ENCODE measurements at places on chromosomes 2 and 18.

DNA sequence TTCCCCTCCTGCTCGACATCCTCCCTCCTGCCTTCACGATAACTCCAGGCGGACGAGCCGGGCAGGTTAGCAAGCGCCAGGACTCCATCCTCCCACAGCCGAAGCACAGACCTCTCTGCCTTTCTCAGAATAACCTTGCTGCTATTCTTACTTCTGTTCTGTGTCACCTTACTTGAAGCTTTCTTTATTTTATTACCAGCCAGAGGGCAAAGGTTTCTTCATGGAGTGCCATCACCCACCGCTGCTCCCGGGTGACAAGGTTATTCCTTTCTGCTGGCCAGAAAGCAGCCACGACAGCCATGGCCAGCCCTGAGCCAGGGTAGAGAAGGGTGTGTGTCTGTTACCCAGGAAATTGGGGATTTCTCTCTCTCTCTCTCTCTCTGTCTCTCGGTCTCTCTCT is 227.1 kb downstream of the ANAPC1 start:
- no peak for DNase-seq

GRCh38 chr2:12816379-12817306 is 99.9 kb downstream of the TRIB2 start:
- no peak for DNase-seq

DNA sequence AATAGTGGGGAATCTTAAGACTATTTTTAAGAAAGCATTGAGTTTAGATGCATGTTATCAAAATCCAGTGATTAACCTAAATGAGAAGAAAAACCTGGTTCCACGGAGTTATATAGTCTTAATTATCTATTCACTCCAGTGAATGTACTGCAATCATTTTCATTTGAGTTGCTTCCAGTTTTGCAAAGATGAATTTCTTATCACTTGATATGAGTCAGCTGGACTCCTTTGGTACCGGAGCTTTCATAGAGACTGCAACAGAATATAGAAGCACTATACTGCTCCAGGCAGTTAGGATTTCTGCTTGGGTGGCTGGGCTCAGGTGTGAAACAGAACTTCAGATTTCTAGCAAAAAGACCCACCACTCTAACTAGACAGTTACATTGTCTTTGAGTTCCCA is 92.2 kb upstream of the NFU1 start:
- no peak for DNase-seq

DNA sequence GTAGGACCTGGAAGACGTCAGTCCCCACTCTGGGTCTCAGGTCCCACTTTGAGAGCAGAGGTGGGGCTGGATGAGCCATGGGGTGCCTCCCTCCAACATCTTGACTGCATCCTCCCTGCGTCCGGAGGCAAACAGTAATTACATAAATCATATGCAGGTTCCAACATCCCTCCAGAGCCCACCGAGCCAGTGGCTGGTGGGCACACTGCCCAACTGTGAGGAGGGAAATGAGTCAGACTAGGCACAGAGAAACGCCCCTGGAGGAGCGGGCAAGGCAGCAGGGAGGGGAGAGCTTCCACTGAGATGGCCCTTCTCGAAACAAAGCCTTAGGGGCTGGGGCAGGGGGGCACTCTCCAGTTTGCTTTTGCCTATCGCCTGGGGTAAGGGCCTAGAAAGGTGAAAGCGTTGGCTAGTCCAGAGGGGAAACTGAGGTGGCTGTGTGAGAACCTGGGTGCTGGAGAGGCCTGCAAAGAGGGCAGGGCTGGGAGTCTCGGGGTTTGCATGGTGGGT is 168.2 kb upstream of the MYCN start:
- no peak for DNase-seq

DNA sequence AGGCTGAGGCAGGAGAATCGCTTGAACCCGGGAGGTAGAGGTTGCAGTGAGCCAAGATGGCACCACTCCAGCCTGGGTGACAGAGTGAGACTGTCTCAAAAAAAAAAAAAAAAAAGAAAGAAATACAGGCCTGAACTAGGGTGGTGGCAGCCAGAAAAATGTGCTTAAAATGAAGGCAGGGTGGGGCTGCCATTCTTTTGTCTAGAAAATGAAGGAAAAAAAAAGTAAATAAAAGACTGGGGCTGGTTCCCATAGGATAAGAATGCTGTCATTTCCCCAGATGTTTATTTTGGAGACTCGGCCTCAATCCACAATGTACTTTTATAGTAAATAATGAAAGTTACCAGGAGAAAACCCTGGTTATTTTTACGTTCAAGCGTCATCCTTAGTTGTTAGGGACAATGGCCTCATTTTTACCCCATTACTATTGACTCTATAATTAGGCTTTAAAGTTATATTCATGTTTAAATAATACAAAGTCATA is 58.9 kb downstream of the ATP8B1 start:
- no peak for DNase-seq

GRCh38 chr2:45177870-45178269 is 168.6 kb upstream of the SIX2 start:
- no peak for DNase-seq

DNA sequence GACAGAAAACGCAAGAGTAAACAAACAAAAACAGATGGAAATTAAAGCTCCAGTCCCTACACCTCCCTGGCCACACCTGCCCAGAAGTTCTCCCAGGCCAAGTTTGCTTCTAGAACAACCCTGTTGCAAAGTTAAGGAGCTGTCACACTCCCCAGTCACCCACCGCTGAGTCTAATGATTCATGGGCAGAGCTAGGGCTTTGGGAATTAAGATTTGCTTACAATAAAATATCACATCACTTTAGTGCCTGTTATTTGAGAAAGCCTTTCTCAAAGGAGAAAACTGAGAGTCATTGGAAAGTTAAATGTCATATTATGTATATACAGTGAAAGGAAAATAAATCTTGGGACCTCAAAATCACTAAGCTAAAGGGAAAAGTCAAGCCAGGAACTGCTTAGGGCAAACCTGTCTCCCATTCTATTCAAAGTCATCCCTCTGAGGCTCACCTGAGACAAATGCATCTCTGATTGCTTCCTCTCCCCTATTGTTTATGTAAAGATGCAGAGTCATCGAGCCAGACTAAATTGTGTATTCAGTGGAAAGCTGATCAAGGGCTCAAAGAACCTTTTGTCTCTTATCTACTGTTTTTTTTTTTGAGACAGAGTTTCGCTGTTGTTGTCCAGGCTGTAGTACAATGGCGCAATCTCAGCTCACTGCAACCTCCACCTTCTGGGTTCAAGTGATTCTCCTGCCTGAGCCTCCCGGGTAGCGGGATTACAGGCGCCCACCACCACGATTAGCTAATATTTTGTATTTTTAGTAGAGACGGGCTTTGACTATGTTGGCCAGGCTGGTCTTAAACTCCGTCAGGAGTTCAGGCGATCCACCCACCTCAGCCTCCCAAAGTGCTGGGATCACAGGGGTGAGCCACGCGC is 2.8 kb downstream of the CRYGB start:
- DNase-seq: no peak

DNA sequence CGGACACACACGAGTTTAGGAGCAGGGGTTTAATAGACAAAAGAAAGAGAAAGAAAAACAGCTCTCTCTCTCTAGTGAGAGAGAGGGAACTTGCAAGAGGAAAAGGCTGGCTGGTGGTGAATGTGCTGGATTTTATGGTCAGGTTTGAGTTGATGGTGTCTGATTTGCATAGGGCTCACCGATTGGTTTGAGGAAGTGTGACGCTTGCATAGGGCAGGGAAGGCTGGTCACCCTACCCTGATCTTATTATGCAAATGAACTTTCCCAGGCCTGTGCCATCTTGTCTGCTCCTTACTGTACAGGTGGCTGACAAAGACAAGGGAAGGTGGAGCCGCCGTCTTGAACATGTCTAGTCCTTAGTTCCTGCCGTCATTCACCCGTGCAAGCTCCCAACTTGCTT is 408.9 kb downstream of the RIT2 start:
- DNase-seq: no peak

- no peak for DNase-seq
Observed at GRCh38 chr18:63224630-63225029, 94.9 kb downstream of the BCL2 start.

DNA sequence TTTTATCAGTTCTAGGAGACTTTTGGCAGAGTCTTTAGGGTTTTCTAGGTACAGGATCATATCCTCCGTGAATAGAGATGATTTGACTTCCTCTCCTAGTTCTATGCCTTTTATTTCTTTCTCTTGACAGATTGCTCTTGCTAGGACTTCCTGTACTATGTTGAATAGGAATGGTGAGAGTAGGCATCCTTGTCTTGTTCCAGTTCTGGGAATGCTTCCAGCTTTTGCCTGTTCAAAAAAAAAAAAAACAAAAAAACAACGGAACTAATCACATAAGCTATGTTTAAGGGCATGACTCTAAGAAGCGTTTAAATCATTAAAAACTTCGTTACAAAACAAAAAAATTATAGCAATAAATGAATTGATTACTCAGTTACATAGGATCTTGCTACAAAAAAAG is 145.7 kb downstream of the NUP35 start:
- no peak for DNase-seq

GRCh38 chr18:74897971-74898657 is 300.4 kb downstream of the ZNF407 start:
- no peak for DNase-seq

DNA sequence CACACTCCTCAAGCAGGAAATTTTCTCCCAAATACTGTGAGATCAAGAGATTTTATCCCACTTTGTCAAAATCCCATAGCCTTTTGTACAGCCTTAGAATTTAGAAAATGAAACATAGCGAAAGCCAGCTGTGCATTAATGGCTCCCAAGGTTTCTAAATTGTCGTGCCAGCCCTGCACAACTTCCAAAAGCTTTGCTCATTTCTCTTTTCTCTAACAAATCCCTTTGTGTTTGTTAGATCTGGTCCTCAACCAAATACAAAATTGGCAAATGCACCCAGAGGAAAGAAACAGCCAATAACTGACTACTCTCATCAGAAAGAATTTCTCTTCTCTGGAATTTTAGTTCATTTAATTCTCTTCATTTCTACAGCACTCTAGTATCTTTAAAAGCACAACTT is 361.1 kb downstream of the INSIG2 start:
- DNase-seq: no peak

DNA sequence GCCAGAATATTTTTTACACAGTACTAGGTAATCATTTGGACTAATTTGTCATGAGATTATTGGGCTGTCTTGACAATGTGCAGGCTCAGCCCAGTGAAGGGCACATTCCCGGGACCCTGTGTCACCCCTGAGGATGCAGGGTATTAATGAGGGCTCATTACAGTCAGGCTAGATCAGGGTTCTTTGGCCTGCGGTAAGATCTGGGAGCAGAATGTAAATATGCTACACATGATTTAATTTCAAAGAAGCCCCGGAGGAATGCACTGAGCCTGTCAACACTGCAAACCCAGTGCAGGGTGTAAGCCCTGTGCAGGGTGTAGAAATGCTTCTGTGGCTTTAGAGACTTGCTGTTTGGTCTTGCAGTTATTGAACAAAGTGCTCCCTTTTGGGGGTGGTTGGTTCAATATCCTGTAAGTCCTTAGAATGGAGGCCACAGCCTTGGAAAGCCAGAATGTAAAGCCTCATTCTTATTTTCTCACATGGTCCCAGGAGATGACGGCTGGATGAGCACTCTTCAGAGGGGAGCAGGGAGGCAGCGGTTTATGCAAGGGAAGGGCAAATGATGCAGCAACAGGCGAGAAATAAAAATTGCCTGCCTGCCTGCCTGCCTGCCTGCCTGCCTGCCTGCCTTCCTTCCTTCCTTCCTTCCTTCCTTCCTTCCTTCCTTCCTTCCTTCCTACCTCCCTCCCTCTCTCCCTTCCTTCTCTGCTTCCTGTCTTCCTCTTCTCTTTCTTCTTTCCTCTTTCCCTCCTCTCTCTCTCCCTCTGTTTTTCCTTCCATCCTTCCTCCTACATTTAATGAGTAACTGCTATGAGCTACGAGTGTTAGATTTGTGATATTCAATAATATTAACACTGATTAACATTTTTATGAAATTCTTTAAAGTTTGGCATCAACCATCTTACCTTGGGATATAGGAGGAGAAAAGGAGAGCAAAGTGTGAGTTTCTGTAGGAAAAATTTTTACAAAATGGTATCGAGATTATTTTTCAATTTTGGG is 148.8 kb downstream of the VAPA start:
- no peak for DNase-seq

GRCh38 chr2:159505196-159505595 is 111.2 kb downstream of the BAZ2B start:
- no peak for DNase-seq

GRCh38 chr2:47173986-47174732 is 19.1 kb upstream of the STPG4 start:
- no peak for DNase-seq

DNA sequence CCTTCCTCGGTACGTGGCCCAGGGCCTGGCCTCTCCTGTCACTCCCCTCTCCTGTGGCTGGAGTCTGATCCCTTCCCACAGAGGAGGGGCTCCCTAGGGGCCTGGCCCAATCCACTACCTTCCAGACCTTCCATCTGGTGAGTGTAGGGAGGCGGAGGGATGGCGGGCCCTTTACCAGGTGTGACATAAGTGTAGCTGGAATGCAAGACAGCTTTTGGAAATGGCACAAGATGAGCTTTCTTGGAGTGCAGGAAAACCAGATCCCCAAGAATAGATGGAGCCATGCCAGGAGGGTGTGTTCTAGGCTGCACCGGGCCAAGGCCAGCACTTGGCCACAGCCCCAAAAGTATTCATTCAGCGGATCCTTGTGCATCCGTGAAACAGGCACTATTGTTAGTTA is 30.1 kb downstream of the IGFBP5 start:
- DNase-seq: no peak
